Activated naive CD8-positive, alpha-beta T cell treated with anti-CD3 and anti-CD28 coated beads, Interleukin-2, amount 10 ng/mL, durations not matched to agents 7 days and 5 days (primary cell): ENCODE measurements at places on chromosomes 2 and 18.

DNA sequence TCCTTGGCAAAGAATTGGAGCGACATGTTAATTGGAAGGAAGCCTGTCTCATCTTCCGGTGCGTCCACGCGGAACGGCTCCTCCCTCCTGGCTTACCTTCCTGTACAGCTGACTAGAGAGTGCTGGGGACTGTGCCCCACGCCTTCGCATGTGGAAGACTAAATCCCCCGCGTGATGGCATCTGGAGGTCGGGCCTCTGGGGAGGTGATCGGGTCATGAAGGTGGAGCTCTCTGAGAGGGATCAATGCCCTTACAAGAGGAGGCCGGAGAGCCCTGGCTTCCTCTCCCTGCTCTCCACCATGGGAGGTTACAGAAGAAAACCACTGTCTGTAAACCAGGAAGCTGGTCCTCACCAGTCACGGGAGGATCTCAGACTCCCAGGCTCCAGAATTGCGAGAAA is 104.1 kb upstream of the OTOS start:
- DNase-seq = no peak

- DNase-seq = no peak
These were observed 67.2 kb downstream of the SLC8A1 start for GRCh38 chr2:40384714-40385113.

- DNase-seq = no peak
These were observed 109.8 kb downstream of the CCDC178 start for GRCh38 chr18:33330711-33331110.

- no peak for DNase-seq
These were observed 27.6 kb downstream of the BCL11A start for GRCh38 chr2:60525899-60526298.

DNA sequence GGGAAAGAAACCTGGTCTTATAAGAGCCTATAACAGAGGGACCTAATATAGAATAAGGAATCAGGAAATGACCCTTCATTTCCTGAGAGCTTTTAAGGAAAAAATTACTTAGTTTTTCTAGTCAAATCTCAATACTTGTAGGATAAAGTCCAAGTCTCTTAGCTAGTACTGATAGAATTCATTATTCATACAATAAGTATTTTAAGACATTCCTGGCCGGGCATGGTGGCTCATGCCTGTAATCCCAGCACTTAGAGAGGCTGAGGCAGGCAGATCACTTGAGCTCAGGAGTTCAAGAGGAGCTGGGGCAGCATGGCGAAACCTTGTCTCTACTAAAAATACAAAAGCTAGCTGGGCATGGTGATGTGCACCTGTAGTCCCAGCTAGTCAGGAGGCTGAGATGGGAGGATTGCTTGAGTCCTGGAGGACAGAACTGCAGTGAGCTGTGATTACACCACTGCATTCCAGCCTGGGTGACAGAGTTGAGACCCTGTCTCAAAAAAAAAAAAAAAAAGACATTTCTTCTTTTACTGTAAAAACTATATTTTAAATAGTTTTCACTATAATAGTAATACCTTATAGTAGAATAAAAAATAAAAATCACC is 3.2 kb downstream of the RAB3GAP1 start:
- DNase-seq = no peak

GRCh38 chr18:48662011-48662661 is 123.3 kb downstream of the CTIF start:
- DNase-seq = no peak

- no peak for DNase-seq
These were observed 12.0 kb upstream of the TFPI start for GRCh38 chr2:187566266-187566665.

- DNase-seq = no peak
These were observed 239.1 kb downstream of the KCNS3 start for GRCh38 chr2:18117592-18117991.

GRCh38 chr18:36454848-36455458 is 157.4 kb downstream of the FHOD3 start:
- DNase-seq = no peak

- DNase-seq = no peak
These were observed 599.5 kb downstream of the SUCLG1 start for GRCh38 chr2:83859553-83859952.

- DNase-seq = no peak
These were observed 384.2 kb downstream of the DSC3 start for GRCh38 chr18:30658306-30658705.

- peak; percentile 62 for DNase-seq
These were observed at the start of gene SP9 for GRCh38 chr2:174334781-174335251. Gene SP9 (plus strand): TSS chr2:174334954. CDS start chr2:174335093, 139 bp downstream.

DNA sequence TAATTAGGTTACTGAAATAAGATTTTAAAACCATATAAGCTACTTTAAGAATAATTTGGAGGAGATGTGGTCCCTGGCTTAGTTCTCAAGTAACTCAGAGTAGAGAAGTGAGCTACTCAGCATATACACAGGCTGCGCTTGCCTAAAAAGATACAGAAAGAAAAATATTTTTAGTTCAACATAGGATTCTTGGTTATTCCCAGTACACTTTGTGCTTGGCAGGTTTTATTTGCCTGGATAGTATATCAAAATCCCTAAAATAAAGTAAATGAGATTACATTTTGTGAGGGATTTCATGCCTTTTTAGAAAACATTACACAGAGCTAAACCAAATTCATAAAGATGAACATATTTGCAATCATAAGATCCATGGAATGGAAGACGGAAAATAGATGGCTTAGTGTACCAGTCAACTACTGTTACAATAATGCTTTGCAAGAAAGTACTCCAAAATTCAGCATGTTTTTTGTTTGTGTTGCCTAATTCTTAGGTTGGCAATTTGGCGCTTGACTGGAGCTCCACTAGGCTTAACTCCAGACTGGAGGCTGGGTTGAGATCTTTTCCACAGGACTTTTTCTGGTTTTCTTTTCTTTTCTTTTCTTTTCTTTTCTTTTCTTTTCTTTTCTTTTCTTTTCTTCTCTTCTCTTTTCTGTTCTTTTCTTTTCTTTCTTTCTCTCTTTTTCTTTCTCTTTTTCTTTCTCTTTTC is 600.5 kb upstream of the SYT4 start:
- DNase-seq = no peak

- no peak for DNase-seq
These were observed 157.5 kb upstream of the LMAN1 start for GRCh38 chr18:59516356-59517155.

GRCh38 chr2:54054774-54055173 is 60.6 kb upstream of the ACYP2 start:
- DNase-seq = no peak

DNA sequence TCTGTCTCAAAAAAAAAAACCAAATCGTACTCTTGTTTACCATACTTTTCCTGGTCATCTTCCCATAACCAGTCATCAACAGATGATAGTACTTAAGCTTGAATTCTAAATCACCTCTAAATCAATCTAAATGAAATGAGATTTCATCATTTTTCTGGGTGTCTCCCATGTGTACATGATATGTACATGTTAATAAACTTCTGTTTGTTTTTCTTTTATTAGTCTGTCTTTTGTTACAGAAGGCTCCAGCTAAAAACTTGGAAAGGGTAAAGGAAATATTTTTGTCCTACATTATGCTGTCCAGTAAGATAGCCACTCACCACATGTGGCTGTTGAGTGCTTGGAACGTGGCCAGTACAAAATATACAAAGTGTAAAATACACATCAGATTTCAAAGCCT is 78.7 kb upstream of the MSH6 start:
- DNase-seq = no peak

DNA sequence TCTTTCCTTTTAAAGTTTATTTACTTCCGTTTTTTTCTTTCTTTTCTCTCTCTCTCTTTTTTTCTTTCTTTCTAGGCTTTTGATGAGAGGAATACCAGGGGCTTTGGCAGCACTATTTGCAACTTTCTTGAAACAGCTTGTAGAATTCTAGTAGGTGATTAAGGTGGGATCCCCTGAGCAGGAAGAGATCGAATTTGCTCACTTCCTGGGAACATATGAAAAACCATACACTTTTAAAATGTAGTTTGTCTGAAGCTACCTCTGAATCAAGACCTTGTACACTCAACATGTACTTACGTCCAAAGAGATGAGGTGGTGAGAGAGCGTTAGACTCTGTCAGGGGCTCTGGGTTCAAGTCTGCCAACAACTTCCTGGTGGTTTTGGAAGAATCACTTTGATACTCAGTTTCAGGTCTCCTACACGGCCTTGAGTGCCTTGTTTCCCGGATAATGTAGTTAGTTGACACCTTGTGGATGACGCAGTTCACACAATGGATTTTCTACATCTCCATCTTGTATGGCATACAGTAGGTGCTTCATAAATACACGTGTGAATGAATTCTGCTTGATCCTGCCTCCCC is 229.1 kb downstream of the MYCN start:
- no peak for DNase-seq

DNA sequence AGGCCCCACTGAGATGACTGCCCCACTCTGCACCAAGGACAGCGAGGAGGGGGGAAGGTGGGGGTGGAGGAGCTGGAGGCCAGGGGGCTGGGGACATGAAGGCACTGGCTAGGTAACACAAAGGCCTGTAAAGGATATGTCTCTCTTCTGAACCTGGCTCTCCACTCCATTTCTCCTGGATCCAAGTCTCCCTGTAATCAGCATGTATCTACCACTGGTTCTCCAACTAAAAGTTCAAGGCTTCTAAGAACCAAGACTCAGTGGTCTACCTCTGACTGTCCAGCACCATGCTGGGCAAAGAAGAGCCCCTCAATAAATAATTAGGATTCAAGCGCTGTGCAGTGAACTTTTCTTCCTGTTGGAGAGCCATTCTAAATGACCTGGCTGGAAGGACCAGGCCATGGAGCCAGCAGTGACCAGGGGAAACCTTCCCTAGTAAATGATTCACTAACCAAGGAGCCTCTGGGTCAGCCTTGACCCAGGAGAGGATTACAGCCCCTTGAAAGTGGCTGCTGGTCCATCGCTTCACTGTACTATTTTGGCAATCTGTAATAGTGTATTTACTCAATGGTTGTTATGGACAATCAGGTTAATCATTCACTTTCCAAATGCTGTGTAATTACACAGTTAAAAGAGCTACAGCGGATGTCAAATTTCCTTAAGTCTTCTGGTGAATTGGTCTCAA is 73.2 kb downstream of the BCL11A start:
- DNase-seq = no peak
